NCI-H187 (cell line): ENCODE measurements at places on chromosomes 5 and 9.

DNA sequence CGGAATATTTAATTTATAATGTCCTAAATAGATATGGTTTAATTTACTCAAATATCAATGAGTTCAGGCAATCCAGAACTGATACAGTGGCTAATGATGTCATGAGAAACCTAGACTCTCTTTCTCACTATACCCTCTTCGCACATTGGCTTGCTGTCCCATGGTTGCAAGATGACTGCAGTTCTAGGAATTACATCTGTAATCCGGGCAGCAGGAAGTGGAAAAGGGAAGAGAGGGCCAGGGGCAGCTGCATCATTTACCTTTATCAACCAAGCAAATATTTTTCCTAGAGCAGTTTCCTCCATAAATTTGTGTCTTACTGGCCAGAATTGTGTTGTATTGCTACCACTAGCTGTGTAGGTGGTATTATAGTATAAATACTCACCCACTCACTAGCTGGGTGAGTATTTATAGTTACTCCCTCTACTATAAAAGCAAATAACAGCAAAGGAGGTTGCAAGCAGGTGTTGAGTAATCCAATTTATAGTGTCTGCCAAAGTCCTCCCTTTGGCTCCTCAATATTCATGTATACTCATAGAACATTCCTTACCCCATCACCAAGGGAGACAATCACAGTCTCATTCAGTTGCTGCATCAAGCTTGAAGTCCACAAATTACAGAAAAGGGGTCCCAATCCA, 168.8 kb downstream of the DROSHA start:
- no peak for DNase-seq

- no peak for DNase-seq
Observed at GRCh38 chr5:169993485-169993790, 13.1 kb upstream of the INSYN2B start.

DNA sequence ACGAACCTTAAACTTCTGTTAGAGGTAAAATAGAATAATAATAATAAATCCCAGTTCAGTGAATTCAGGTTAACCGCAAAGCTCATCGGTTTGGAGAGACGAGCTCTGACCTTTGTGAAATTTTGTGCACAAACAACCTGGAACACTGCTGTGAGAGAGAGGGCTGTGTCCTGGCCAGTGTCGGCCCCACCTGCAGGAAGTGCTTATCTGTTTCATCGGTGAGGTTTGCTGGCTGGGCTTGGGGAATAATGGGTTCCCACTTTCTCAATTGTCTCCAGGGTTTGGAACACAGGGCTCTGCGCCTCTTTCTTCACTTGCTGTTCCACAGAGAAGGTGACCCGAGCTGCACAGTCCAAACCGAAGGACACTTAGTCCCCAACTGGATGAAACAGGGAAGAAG, 19.3 kb upstream of the CLPTM1L start:
- DNase-seq, result no peak

GRCh38 chr9:36798350-36799065, 225.8 kb downstream of the MELK start:
- DNase-seq, result peak; percentile 36

DNA sequence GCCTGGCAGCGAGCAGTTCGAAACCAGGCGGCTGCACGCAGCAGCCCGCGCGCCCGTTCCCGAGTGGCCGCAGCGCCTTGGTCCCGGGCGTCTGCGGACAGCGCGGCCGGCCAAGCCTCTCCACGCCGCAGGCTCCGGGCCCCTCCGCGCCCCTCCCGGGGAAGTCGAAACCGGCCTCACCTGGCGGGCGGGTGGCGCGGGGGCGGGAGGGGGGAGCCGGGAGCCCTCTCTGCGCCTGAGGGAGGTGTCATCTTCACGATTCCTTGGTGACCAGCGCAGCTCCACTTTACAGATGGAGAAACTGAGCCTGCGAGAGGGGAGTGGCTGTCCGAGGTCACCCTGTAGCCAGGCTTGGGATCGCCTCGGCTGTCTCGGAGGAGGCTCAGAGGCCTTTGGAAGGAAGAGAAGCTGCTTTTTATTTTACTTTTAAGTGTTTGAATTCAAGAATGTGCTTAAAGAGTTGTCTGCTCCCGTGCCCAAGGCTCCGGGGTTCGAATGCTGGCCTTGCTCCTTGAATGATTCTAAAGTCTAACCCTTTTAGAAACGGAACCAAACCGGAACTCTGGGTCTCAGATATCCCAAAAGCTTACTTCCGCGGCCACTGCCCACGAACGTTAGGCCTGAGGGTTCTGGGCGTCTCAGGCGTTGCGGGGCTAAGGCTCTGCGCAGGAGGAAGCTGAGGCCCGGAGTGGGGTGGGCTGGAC, 662 bp downstream of the SUSD3 start:
- no peak for DNase-seq

GRCh38 chr5:143176048-143176447, 227.4 kb downstream of the NR3C1 start:
- no peak for DNase-seq

GRCh38 chr9:93955111-93955980, at the start of gene BARX1:
Gene BARX1 (minus strand): TSS chr9:93955355. CDS start chr9:93955146, 209 bp downstream.
- no peak for DNase-seq

- DNase-seq, result no peak
Observed at GRCh38 chr9:131148966-131149687, 23.7 kb downstream of the NUP214 start.

- DNase-seq, result no peak
Observed at GRCh38 chr5:62152394-62153087, 153.5 kb upstream of the KIF2A start.

- no peak for DNase-seq
Observed at GRCh38 chr9:131668439-131669268, 71.2 kb downstream of the RAPGEF1 start.

- DNase-seq, result no peak
Observed at GRCh38 chr5:135493406-135494180, 41.4 kb upstream of the TIFAB start.

GRCh38 chr5:76445830-76446229, 42.7 kb downstream of the IQGAP2 start:
- DNase-seq, result no peak

DNA sequence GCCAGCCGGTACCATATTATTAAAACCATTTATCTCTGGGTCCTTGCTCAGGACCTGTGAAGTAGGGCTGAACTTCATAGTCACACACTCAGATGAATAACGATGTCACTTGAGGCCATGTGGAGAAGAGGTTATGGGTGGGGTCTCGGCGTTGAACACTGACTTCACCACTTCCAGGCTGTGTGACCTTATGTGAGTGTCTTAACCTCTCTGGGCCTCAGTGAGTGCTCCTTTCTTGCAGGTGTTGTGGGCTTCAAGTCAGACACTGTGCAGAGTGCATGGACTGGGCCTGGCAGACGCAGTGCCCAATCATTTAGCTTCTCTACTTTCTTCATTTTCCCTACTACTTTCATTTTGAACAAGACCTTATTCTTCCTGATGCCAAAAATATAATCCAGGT, 278.8 kb downstream of the PBX3 start:
- DNase-seq, result no peak

- DNase-seq, result no peak
Observed at GRCh38 chr5:138109463-138110265, 25.8 kb downstream of the WNT8A start.

GRCh38 chr9:86281593-86282076, 703 bp downstream of the ISCA1 start:
- no peak for DNase-seq

DNA sequence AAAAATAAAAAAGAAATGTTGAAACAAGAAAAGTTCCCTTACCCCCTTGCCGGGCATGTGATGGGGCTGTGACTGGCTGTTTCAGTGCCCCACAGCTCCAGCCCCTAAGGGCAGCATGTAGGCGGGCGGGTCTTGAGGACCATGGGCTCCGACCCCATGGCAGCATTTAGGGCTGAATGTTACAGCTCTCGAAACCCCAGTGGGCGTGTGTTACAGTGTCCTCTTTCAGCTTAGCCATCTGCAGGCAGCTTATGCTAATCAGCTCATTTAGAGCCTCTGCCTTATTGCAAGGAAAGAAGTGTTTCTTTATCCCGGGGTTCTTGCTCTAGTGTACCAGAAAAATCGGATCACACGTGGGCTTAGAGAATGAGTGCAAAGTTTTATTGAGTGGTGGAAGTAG, 497.4 kb upstream of the CYLC2 start:
- no peak for DNase-seq

DNA sequence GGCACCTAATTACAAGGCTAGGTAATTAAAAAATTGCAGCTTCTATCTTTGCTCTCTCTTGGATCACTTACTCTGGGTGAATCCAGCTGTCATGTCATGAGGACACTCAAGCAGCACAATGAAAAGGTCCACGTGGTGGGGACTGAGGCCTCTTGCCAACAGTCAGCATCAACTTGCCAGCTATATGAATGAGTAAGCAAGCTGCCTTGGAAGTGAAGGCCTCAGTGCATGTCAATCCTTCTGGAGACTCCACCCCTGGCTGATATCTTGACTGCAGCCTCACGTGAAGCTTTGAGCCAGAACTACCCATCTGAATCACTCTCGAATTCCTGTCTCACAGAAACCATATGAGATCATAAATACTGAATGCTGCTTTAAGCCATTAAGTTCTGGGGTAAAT, 140.5 kb downstream of the SNX18 start:
- no peak for DNase-seq

GRCh38 chr9:14249527-14249926, 64.4 kb downstream of the NFIB start:
- DNase-seq, result no peak

DNA sequence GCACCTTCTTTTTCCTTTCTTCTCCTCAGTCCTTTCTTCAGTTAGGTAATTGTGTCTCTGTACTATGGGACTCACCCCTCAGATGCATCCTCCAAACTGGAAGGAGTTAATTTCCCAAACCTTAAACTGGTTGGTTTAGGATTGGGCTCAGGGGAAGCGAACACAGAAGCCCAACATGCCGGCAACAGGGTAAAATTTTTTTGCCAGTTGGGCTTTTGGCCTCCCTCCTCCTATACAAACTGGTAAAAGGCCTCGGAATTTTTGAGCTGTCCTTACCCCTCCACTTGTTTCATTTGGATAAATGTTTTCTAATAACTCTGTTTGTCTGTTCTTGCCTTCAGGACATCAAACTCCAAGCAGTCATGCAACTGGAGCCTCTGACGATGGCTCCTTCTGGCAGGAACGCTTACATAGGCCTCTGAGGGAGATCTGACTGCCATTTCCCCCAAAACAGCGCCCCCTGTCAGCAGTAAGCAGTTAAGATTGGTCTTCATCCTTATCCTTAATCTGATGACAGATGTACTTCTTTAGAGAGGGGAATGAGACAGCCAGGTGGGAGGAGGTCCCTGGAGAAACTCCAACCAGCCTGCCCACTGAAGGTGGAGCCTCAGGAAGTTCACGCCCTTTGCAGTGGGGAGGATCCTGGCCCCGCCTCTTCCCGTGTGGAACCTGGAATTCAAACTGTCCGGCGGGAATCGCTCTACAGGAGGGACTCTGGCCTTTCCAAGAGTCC, 57.8 kb upstream of the SPINK5 start:
- no peak for DNase-seq

- no peak for DNase-seq
Observed at GRCh38 chr9:13607481-13608441, 328.3 kb upstream of the MPDZ start.
